ENCODE measurements at places on chromosomes 12 and 14.

GRCh38 chr14:105898482-105899010 is 372.2 kb downstream of the TMEM121 start:
- no peak for DNase-seq

DNA sequence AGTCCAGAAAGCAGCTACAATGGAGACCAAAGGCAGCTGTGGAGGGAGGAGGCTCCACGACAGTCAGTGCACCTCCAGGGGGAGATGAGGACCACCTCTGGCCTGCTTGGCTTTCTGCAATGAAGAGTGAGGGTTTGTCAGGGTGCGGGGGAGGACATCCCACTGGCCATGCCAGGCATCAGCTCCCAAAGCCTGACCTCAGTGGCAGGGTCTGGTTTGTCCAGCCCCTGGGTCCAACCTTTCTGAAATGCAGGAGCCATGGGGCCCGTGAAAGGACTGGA is 35.2 kb downstream of the SLC6A12 start:
- DNase-seq = no peak

- no peak for DNase-seq
These were observed 412.3 kb downstream of the RAD51B start for GRCh38 chr14:68231898-68232297.

DNA sequence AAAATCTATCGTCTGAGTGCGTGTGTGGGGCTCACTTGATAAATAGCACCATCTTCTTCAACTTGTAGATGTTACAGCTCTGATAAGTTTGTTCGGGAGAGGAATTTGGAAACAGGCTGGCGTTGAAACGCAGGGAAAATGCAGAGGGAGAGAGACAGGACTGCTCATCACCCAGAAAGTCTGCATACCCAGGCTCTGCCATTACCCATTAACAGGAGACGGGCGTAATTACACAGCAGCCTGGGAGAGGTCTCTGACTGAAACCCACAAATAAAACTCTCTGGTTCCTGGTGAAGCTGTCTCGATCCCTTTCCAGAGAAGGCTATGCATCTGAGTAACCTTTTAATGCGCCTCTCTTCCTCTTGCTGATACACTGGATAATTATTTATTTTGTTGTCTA is 547.3 kb downstream of the BCL11B start:
- DNase-seq = no peak

DNA sequence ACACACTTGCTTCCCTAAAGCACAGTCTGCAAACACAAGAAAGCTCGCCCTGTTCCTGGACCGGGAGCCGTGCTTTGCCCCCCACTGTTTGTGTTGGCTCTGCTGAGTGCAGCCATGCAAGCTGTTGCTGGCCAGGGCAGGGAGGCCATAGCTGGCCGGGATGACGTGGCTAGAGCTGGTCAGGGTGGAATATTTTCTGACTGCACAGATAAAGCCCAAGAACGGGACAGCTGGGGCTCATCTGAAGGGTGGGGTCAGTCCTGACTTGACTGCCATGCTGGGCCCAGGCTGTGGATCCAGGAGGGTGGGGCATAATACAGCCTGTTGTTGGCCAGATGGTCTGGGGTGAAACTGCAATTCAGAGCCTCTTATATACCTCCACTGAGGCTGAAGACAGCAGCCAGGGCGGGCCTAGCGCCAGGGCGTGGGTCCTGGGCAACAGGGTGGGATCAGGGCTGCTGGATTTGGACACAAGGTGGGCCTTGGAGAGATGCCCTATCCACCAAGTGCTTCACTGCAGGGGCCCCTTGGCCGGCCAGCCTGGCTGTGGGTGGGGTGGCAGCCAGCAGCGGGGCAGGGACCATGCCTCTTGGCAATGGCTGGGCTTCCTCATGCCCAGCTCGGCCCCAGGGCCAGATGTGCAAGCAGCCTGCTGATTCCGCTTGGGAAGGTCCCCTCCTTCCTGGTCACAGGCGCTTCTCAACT is 14.8 kb downstream of the KMT5A start:
- DNase-seq = no peak

GRCh38 chr14:80212023-80212397 is 706 bp upstream of the DIO2 start:
- DNase-seq = no peak

DNA sequence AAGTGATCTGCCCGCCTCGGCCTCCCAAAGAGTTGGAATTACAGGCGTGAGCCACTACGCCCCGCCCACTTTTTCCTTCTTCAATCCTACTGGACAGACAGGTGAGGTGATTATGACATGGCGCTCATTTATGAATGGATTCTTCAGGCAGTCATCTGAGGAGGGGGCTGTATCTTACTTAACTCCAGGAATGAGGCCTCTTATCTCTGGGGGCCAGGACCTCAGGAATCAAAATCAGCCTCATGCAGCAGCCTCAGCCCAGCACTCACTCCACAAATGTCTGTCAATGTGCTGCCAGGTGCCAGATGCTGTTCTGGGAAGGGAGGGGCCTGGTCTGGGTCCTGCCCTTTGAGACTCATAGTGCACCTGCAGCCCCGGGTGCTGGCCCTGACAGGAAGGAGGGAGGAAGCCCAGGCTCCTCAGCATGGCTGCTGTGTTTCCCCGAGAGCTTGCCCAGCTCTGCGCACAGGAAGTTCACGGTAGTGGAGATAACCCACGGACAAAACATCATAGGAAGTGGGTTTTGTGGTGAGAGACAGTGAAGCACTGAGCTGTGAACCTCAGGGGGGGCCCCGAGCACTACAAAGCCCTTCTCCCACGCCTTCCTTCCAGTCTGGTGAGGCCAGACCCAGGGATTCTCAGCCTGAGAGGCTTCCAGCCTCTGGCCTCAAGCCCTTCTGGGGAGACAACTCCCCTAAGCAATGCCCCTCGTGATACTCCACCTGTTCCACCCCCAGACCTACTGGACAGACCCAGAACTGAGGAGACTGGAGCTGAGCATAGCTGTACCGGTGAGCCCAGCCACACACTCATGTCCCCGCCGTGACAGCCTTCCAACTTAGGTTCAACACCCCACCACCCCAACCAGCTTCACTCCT is 22.3 kb downstream of the GALNT6 start:
- DNase-seq = peak; percentile 90

- DNase-seq = no peak
These were observed 35.9 kb downstream of the RBM19 start for GRCh38 chr12:113930249-113930648.

- DNase-seq = no peak
These were observed 16.9 kb downstream of the BATF start for GRCh38 chr14:75539162-75539560.

- no peak for DNase-seq
These were observed 82.6 kb downstream of the ERC1 start for GRCh38 chr12:1073652-1074051.

DNA sequence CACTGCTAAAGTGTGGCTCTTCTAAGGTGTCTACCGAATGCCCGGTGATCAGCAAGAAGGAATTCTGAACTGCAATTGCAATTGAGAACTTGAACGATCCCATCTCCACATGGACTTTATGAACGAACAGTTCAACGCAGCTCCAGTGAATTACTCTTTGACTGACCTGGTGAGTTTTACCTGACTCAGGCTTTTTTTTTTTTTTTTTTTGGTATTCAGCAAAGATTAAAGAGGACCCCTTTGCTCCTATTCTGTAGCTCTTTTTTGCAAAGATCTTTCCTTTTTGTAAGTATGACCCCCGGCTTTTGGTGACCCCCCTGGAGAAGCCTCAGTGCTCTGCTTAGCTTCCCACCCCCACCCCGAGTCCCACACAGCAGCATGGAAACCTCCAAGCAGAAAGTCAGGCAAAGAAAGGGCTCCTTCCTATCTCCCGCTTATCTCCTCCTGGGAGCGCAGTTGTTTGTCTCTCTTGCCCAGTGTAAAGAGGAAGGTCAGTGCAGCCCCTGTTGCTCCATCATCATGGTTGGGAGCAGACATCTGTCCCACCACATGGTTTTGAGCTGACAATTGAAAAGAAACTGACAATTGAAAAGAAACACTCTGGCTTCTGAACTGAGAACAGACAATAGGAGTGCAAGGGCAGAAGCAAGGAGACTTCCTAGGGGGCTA is 72.1 kb upstream of the DIO3 start:
- no peak for DNase-seq

DNA sequence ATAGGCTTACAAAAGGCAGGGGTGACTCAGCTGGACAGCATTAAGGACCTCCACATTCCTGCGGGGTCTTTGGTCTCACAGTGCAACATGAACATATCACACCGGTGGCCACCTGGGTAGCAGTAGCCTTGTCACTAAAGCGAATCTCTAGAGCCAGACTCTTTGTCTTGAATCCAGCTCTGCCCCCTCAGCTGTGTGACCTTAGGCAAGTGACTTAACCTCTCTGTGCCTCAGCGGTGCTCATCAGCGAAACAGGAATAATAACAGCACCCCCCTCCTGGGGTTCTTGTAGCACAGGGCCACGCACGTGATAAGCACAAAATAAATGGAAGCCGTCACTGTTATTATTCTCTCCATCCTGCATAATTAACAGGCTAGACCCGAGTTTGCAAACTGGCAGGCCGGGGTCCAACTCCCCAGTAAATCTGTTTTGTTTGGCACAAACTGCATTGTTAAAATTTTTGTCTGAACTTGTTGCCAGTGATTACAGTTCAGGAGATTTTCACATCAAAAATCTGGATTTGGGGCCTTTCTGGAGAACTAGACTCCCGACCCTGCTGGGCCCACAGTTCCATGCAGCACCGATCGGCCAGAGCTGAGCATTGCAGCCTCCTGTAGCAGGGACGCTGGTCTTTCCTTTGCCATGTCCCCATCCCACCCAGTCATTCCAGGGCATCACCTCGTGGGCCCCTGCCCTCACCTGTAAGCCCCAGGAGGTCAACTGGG is 174.8 kb downstream of the PHETA1 start:
- DNase-seq = no peak

- no peak for DNase-seq
These were observed 175.8 kb upstream of the BCL2L14 start for GRCh38 chr12:11894890-11895289.

DNA sequence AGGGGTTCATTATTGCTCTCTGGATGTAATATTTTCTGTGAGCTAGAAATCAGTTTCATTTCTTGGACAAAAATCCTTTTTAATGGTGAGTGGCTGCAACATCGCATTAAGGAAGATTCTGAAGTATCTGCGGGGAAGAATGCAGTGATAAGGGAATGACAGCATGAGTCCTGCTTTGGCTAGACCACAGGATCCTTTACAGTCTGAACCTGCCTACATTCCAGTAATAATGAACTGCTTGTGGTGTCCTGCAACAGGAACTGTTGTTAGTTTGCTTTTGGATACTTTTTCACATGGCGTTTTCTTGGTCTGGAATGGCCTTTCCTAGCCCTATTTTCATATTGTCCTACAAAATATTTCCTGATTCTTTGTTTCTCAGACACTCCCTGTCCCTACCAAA is 15.7 kb downstream of the MDM2 start:
- DNase-seq = no peak

DNA sequence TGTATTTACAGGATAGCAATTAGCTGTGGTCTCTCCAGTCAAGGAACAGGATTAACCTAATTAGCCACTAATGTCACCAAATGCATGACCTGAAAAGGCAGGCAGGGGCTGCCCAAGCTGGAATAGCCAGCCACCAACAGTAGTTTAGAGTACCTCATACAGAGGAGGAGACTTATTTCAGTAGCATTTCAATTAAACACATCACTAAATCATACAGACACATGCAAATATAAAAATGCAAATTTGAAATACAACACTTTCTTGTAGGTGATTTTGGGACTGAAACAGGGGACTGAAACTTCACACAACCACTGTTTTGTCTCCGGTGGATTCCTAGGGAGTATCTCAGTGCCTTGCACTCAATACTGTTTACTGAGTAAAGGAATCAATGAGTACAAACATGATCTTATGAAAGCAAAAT is 636 bp upstream of the IFNG-AS1 start:
- DNase-seq = no peak

GRCh38 chr12:106120519-106121105 is 18.1 kb downstream of the NUAK1 start:
- DNase-seq = no peak

- DNase-seq = no peak
These were observed 91.0 kb downstream of the VRK1 start for GRCh38 chr14:96888158-96888557.

GRCh38 chr14:35438910-35439713 is 34.6 kb upstream of the NFKBIA start:
- DNase-seq = no peak

- no peak for DNase-seq
These were observed 217.8 kb upstream of the BMP4 start for GRCh38 chr14:54174457-54174856.

- DNase-seq = no peak
These were observed 270.0 kb downstream of the DACT1 start for GRCh38 chr14:58907803-58908202.

DNA sequence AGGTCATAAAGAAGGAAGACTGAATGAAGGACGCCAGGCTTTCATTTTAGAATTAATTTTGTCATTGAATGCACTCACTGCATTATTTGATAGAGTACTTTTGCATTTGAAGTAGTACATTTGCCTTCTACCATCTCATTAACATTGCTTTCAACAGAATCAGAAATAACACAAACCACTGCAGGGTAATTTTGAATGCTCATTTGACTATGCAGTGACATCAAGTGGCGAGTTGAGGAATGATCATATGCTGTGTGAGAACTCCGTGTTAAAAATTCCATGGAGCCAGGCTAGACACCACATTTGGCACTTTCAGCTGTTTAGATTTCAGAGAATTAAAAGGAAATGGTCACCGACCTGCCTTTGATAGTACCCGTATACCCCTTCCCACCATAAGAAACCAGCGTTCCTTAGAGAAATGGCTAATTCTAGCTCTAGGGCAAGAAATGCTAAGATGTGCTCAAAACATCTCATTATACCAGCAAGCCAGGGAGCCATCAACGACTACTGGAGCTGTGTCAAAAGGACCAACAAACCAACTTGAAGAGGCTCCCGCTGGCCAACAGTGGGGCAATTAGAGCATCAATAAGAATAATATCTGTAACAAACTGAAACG is 16.5 kb downstream of the HEBP1 start:
- peak; percentile 8 for DNase-seq

DNA sequence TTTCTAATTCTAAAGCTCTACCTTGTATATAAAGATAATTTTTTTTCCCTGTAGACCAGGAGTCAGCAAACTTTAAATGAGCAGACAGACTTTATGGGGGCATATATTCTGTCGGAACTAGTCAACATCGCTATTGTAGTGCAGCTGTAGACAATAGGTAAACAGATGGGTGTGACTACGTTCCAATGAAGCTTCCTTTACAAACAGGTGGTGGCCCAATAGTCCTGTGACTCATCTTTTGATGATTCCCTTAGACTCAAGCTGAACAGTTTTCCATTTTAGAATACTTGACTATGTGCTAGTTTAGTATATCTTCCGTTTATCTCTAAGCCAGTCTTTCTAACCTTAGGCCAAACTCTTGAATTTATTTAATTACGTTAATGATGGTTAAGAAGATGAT is 16.3 kb downstream of the MUCL1 start:
- DNase-seq = no peak

- DNase-seq = no peak
These were observed 136.4 kb upstream of the LGR5 start for GRCh38 chr12:71303199-71303598.

All from CD4-positive, alpha-beta T cell treated with Interleukin-2 at 100 ng/mL for 4 hours (primary cell).